Left renal cortex interstitium (tissue), 4 donors: ENCODE measurements at places on chromosomes 7 and 10.
A peak's percentile ranks its signal among the peaks of the same experiment; 100 is the strongest.

DNA sequence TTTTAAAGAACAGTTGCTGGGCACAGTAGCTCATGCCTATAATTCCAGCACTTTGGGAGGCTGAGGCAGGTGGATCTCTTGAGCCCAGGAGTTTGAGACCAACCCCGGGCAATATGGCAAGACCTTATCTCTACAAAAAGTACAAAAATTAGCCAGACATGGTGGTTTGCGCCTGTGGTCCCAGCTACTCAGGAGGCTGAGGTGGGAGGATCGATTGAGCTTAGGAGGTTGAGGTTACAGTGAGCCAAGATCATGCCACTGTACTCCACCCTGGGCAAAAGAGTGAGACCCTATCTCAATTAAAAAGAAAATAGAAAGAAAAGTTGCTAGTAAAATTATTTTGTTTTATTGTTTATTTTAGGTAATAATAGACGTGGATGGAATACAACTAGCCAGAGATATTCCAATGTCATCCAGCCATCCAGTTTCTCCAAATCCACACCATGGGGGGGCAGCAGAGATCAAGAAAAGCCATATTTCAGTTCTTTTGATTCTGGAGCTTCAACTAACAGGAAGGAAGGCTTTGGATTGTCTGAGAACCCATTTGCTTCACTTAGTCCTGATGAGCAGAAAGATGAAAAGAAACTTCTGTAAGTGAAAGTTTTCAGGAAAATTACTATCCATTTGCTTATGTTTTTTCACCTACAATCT, 3.0 kb downstream of the NUP42 start:
- DNase-seq: no peak

DNA sequence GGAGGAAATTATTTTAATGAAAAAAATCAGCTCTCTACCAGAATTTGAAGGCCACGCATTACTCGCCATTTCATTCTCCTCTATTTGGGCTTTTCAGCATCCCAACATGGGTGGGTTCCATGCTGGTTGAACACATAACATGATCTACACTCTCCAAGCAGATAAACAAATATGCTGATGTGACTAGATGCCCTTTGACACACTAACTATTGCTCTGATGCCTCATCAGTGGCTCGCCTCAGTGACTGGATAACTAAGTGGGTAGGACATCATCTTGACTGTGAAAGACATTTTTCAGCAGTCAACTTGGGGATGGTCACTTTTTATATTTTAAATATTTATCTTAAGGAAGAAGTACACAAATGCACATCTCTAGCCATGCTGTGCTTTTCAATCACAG, 113.9 kb upstream of the LAMB4 start:
- DNase-seq: no peak

- DNase-seq: no peak
Measured at GRCh38 chr7:598899-599298, 79.3 kb upstream of the PDGFA start.

- no peak for DNase-seq
Measured at GRCh38 chr10:48714088-48714487, 29.4 kb downstream of the WDFY4 start.

DNA sequence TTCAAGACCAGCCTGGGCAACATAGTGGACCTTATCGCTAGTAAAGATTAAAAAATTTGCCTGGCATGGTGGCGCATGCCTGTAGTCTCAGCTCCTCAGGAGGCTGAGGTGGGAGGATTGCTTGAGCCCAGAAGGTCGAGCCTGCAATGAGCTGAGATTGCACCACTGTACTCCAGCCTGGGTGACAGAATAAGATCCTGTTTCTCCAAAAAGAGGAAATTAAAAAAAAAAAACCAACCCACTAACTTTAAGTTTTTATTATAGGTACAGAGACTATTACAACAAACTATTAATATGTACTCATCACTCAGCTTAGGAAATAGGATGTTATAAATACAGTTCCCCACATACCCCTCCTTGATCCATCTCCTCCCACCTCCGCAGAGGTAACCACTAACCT, 30.2 kb downstream of the DHTKD1 start:
- no peak for DNase-seq

GRCh38 chr10:53153831-53154230, 381.2 kb upstream of the MBL2 start:
- no peak for DNase-seq

GRCh38 chr10:130159192-130159794, 23.1 kb downstream of the GLRX3 start:
- DNase-seq: no peak

DNA sequence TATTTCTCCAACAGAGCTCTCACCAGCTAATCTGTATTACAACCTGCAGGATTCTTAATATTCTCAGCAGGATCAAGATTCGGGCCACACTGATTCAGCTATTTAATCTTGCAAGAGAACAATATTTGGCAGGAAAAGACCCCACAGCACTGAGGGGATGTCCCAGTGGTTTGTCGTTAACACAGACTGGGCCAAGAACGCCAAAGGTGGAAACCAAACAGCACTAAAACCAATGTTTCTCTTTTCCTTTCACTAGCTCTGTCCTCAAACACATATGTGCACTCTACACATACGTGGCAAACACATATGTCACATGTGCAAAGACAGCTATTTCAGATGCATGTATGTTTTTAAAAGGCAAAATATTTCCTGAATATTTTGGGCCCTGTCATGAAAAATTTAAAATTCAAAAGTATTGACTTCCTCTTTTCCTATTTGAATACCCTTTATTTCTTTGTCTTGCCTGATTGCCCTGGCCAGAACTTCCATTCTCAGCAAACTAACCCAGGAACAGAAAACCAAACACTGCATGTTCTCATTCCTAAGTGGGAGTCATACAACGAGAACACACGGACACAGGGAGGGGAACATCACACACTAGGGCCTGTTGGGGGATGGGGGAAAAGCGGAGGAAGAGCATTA, 51.7 kb upstream of the NEBL start:
- no peak for DNase-seq

DNA sequence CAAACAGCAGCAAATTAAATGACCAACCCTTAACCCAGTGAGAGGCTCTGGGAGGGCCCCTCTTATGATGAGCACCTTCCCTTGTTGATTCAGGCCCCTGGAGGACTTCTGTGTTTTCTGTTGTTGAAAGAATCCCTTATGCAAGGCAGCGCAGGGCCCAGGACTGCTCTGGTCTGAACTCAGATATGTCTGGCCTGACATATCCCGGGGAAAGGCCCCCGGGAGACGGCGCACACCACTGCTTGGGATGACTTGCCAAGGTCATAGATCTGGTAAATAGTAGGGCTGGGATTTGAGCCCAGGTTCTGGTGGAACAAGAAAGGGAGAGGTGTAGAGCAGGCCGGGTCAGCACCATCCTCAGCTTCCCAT, 124.0 kb downstream of the AOAH start:
- DNase-seq: no peak

GRCh38 chr10:112471878-112472487, 25.0 kb downstream of the VTI1A start:
- peak; percentile 11 for DNase-seq

GRCh38 chr10:35937546-35937945, 295.4 kb upstream of the FZD8 start:
- DNase-seq: no peak

- DNase-seq: no peak
Measured at GRCh38 chr7:94923412-94923811, 16.0 kb downstream of the PPP1R9A start.
